ENCODE measurements at places on chromosomes 1 and 21.
A peak's percentile ranks its signal among the peaks of the same experiment; 100 is the strongest.

- DNase-seq = no peak
Observed at GRCh38 chr21:19326531-19327319, 923.1 kb upstream of the TMPRSS15 start.

GRCh38 chr1:206420471-206420870 is 49.8 kb upstream of the IKBKE start:
- DNase-seq = no peak

- DNase-seq = no peak
Observed at GRCh38 chr1:48251323-48251722, 28.8 kb downstream of the SLC5A9 start.

DNA sequence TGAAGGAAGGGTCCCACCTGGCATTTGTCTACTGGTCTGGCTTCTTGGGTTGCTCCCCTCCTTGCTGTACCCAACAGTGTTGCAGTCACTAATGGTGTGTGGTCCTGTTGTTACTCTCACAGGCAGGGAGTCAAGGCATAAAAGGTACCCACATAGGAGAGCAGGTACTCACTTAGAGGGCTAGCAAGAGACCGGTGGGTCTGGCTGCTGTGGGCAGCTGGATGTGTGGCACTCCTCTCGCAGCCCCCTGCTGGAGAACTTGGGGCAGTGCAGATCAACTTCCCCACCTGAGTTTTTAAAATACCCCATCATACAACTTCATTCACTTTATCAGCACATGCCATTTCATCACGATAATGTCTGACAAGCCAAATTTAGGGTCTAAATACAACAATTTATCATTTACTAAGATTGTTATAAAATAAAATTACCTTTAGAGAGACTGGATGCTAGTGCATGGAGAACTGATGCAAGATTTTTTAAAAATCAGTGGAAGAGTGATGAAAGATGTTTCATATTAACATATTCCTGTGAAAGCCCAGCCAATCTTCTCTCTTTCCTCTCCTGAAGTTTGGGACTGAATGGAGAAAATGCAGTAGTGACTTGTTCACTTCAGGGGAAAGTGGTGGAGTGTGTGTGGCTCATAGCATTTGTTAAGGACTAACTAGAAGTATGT is 42.8 kb downstream of the ACP6 start:
- peak; percentile 53 for DNase-seq

DNA sequence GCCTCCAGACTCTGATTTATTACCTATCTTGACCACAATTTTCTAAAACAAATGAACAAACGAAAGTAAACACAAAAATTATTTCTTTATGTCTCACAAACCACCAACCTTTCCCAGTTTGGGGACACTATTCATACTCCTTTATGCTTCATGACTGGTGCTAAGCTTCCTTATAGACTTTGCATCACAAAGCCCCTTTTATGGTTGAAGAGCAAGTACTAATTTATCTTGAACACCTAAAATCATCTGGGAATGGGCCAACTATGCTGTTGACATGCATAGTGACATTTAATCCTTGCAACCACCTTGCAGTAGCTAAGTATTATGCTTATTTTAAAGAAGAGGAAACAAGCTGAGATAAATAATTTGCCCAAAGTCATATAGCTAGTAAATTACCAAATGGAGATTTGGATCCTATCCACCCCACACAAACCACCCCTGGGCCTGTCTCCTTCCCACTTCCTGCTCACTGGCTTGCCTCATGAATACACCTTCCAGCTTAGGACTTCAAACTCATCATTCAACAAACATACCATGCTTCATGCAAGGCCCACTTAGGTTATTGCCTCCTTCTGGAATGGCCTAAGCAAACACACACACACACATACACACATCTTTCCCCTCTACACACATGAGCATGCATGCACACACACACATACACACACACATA is 192.2 kb downstream of the PLPP3 start:
- no peak for DNase-seq

GRCh38 chr1:234902774-234903547 is 225.7 kb downstream of the TOMM20 start:
- DNase-seq = no peak

GRCh38 chr1:234528074-234528865 is 49.3 kb upstream of the TARBP1 start:
- DNase-seq = peak; percentile 53

GRCh38 chr1:6523566-6523965 is 30.7 kb downstream of the NOL9 start:
- peak; percentile 79 for DNase-seq

- DNase-seq = no peak
Observed at GRCh38 chr1:30427545-30427944, 295.8 kb downstream of the MATN1 start.

- DNase-seq = no peak
Observed at GRCh38 chr1:88612773-88613172, 71.3 kb upstream of the PKN2 start.

- DNase-seq = no peak
Observed at GRCh38 chr1:26084091-26084561, 16.7 kb upstream of the TRIM63 start.

GRCh38 chr1:71089536-71090270 is 8.9 kb upstream of the ZRANB2 start:
- DNase-seq = no peak

DNA sequence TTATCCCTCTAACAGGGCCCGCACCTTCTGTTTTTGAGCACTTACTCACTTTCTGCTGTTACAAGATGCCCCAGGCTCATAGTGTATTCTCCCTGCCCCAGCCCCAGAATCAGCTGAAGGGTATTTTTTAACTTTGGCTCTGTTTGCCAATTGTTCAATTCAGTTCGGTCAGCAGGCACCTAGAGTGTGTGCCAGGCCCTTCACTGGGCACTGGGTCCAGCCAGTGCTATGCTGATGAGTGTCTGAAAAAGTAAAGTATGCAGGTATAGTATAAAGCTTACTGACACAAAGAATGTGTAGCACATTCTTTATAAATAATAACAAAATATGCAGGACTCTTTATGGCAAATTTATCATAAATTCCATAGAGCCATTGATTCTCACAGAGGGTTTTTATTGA is 35.0 kb downstream of the FHAD1 start:
- DNase-seq = no peak

GRCh38 chr21:40118527-40118926 is 251.3 kb downstream of the PCP4 start:
- DNase-seq = no peak

- no peak for DNase-seq
Observed at GRCh38 chr21:28228636-28228995, 764.1 kb downstream of the LTN1 start.

- peak; percentile 51 for DNase-seq
Observed at GRCh38 chr1:24705260-24706073, 39.8 kb upstream of the CLIC4 start.

DNA sequence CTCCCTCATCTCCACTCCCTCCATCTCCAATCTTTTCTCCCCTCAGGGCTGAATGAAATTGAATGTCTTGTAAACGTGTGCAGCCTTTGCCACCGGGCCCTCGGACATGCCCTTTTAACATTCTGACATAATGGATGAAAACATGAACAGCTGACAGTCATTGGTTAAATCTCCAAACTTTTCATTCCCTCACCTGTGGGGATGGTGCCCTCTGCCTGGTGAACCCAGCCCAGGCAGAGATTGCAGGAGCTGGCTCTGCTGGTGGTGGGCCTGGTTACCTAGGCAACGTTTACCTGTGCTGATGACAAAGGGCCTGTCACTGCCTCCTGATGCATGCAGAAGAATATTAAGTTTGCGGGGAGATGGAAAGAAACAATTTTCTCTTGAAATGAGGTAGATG is 21.3 kb downstream of the ST6GALNAC3 start:
- no peak for DNase-seq

GRCh38 chr1:175885326-175885725 is 141.9 kb upstream of the TNR start:
- DNase-seq = no peak

DNA sequence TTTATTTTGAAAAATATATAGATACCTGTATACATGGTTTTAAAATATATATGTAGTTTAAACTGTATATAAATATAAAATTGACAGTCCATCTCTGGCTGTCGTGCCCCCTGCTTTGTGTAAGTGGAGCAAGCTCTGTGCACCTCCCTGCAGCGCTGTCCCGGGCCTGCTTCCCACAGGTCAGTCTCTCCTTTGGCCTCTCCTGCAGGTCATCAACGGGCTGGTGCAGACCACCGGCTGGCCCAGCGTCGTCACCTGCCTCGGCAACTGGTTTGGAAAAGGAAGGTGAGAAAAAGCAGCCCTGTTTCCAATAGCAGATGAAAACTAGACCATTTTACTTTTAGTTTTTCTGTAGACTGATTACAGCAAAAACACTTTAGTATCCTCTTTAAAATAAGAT is 28.5 kb downstream of the SLC37A1 start:
- no peak for DNase-seq

GRCh38 chr1:235313262-235313661 is 14.7 kb downstream of the ARID4B start:
- DNase-seq = no peak

DNA sequence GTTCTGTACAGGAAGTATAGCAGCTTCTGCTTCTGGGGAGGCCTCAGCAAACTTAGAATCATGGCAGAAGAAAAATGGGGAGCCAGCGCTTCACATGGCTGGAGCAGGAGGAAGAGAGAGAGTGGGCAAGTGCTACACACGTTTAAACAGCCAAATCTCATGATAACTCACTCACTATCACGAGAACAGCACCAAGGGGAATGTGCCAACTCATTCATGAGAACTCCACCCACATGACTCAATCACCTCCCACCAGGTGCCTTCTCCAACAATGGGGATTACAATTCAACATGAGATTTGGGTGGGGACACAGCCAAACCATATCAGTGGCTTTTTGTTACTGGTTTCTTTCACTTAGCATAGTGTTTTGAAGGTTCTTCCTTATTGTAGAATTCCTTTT is 138.6 kb downstream of the SYT14 start:
- DNase-seq = no peak

- no peak for DNase-seq
Observed at GRCh38 chr1:40708750-40709099, 17.2 kb downstream of the NFYC start.

- DNase-seq = no peak
Observed at GRCh38 chr21:16460936-16461335, 731.2 kb downstream of the USP25 start.

DNA sequence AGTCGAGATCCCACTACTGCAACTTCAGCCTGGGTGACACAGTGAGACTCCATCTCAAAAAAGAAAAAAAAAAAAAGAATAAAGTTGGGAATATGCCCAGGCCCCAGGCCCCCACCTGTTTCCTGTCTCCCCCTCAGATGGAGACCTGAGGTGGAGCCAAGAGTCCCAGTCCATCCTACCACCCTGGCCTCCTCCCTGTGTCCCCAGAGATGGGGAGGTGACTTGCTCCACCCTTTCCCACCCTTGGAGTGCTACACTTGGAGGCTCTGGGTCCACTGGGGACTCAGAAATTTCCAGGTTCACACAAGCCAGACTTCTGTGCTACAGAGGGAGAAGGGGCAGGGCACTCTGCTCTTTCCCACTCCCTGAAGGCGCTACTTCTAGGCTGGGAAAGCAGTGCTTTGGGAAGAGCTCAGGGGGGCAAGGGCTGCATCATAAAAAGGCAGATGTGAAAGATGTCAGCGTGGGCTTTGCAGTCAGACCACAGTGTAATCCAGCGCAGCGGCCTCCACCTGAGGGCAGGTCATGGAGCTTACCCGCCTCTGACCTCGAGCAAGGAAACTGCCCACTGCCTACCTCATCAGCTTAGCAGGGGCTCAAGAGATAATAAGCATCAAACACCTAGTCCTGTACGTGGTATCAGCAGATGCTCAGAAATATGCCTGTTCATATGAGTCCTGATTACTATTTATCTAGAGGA is 13.4 kb downstream of the TMEM63A start:
- no peak for DNase-seq

- no peak for DNase-seq
Observed at GRCh38 chr1:42322577-42322976, 12.5 kb downstream of the FOXJ3 start.

DNA sequence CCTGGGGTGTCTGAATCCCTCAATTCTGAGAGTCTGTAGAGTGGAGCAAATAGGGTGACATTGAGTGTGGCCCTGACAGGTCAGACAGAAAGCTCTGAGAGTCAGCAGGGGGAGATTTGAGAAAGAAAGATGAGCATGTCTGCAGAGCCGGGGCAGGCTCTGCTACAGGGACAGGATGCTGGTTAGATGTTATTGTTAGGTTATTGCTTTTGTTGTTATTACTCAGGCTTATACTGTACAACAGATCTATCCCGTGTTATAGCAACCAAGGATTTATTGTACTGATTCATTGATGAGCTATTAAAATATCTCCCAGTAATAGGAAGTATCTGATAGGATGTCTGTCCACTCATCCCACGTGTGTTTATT is 59.5 kb downstream of the NFASC start:
- no peak for DNase-seq

DNA sequence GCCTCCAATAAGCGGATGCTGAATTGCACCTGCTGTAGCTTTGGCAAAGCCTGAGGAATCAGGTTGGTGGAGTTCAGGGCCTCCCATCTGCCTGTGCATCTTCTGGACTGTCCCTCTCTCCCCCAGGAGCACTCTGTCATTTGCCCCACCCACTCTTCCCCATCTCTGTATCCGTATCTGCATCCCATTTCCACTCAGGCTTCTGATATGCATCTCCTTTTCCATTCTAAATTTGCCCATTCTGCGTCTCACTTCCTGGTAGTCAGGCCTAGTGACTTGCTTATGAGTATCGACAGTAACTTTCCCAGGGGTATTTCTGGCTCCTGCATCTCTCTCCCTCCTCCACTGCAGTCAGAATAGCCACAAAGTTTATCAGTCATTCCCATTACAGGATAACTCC is 15.6 kb downstream of the MR1 start:
- no peak for DNase-seq

DNA sequence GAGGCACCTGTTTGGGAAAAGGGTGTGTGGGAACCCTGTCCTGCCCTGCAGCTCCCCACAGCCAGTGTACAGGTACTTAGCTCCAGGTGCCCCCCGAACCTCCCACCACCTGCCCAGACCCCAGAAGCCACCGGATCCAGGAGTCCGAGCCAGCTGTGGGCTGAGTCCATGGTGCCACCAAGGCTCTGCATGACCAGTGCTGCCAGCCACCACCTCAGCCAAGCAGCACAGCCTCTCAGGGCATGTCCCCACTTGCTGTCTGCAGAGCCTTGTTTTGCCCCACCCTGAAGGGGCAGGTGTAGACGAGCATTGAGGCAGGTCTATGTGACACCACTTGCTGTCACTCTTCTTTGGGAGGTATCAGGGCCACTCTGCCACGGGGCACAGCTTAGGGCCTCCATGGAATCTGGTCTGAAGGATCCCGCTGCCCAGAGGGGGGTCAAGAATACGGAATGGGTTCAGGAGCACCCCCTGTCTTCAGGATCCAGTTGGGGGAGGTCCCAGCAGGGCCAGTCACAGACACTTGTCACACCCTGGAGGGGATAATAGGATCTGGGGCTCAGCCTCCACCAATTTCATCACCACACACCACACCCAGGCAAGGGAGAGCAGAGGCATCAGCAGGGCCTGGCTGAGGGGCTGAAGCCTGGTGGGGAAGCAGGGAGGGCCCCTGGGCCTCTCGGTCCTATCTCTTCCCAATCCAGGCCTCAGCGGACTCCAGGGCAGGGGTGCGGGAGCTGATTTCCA is 27.7 kb downstream of the ARHGEF19 start:
- DNase-seq = no peak
